Right ventricle myocardium inferior (tissue), 1 donor: ENCODE measurements at places on chromosomes 13 and 19.
A peak's percentile ranks its signal among the peaks of the same experiment; 100 is the strongest.

- no peak for DNase-seq
Measured at GRCh38 chr13:112902101-112902651, 66.8 kb upstream of the MCF2L start.

DNA sequence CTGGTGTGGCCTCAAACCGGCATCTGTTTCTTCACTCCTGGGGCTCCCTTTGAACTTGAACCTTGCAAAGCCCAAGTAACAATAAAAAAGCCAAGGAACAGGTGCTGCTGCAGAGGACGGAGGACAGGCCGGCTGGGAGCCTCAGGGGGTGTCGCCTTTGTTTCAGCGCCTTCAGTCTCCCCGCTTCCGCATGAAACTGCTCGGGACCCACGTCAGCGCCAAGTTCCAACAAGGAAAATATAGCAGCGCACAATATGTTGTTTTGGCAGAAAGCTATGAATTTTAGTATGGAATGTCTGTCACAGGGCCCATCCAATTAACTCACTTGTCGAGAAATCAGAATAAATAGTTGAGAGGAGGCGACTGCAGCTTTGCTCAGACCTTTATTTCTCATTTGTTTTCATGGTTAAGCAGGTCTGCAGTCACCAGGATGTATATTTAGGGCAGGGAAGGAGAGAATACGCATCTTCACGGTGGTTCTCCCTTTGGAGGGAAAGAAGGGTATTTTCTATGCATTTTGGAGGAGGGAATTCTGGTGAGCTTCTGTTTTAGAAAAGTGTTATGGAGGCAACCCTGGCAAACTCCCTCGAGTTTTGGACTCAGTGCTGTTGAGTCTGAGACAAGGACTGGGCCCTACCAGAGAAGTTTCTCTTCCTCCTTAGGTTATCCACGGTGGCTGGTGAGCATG lies 34.3 kb upstream of the MEDAG start:
- DNase-seq, result no peak

GRCh38 chr13:88294368-88294767 lies 623.2 kb downstream of the SLITRK5 start:
- no peak for DNase-seq

- DNase-seq, result no peak
Measured at GRCh38 chr19:18086590-18087138, at the start of gene IL12RB1. TSS of gene IL12RB1 (minus strand) at chr19:18086934. CDS start at chr19:18086823, 111 bp downstream.

- no peak for DNase-seq
Measured at GRCh38 chr13:66673401-66673800, 556.7 kb downstream of the PCDH9 start.

GRCh38 chr19:50215820-50216219 lies 12.4 kb downstream of the MYH14 start:
- no peak for DNase-seq

- peak; percentile 66 for DNase-seq
Measured at GRCh38 chr19:1465191-1466016, 13.6 kb downstream of the C19orf25 start.

DNA sequence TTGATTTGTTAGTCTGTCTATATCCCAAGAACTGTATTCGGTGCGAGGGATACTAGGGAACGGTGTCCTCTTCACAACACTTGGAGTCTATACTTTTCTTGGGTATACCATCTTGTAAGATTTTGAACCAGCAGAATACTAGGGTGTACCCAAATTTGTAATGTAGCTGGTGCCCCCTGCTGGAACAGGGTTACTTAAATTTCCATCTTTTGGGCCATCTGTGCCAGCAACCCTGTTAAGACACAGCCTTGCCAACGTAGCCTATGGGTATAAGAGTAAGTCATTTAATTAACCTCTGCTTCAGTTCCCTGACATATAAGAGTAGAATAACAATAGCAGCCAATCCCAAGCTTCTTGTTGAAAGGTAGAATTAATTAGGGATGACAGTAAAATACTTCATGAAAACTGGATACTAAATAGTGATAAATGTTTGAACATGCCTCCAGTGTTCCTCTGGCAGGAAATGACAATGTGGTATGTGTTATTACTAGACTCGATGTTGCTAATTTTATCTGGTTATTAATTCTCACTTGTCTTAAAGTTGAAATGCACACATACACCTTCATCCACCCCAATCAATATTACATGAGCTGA lies 607.6 kb downstream of the FGF9 start:
- no peak for DNase-seq

DNA sequence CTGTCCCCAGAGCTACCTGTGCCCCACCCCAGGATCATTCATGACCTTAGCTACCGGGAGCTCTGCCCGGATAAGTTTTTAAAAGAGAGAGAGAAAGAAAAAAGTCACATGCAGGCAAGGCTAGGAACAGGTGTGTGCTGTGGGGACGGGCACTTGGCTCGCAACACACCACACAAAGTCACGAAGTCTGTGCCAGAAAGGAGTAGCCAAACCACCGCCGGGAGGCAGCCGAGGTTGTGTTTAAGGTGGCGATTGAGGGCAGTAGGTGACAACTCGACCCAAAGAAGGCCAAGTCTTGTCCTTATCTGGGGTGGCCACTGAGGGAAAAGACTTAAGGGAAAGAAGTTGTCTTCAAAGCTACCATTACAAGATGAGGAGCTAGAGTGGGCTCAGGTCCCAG lies 4.6 kb upstream of the TSHZ3 start:
- DNase-seq, result no peak

- no peak for DNase-seq
Measured at GRCh38 chr13:39451301-39451700, 151.7 kb downstream of the LHFPL6 start.

DNA sequence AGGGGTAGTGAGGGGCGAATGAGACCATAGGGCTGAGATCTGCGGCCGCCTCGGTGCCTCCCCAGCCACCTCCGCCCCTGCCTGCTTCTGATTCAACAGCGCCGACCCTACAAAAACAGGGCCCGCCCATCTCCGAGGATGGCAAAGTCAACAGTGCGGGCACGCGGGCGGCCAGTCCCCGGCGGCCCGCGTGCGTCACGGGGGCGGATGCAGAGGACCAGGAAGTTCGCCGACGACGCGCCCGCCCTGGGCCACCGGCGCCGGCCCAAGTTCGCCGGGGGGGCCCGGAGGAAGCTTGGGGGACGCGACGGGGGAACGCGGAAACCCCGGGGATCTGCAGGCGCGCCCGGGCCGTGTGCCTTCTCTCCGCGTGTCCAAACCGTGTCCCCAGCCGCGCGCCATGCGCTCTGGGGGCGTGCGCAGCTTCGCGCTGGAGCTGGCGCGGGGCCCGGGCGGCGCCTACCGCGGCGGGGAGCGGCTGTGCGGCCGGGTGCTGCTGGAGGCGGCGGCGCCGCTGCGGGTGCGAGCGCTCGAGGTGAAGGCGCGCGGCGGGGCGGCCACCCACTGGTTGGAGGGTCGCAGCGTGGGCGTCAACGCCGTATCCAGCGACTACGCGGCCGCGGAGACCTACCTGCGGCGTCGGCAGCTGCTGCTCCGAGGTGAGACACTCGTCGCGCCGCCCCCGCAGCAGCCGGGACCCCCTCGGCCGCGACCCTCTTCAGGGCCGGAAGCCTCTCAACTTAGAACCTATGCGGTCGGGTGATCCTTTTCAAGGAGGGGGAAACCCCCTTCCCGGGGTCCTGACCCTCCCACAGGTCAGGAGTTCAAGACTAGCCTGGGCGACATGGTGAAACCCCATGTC lies 6.8 kb upstream of the ARRDC2 start:
- DNase-seq, result peak; percentile 97

GRCh38 chr19:54188215-54188871 lies 1.0 kb downstream of the MBOAT7 start:
- DNase-seq, result no peak

DNA sequence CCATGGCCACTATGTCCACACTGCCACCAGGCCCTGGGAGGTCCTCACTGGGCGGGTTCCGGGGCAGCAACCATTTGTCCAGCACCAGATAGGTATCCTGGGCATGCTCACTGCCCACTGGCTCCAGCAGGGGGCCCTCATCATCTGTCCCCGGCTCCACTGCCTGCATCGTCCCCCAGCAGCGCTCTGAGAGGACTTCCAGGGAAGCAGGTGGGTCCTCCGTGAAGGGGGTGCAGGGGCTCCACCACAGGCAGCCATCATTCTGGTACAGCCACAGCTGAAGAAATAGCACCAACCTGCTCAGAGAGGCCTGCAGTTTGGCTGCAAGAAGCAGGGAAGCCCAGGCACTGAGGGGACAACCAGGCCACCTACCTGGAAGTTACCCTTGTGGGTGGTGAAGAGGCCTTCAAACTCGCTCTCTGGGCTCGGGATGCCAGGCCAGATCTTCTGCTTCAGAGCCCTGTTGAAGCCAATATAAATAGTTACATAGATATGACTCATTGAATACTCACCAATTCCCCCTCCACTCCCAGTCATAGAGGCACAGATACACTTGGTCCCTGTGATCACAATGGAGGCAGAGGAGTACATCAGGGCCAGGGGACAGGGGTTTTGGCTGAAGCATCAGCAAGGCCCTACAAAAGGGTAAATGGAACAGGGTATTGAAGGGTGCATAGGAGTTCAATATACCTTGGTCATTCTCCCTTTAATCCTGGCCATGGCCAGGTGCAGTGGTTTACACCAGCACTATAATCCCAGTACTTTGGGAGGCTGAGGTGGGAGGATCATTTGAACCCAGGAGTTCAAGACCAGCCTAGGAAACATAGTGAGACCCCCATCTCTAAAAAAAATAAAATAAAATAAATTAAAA lies 4.1 kb downstream of the SWSAP1 start:
- DNase-seq, result no peak

DNA sequence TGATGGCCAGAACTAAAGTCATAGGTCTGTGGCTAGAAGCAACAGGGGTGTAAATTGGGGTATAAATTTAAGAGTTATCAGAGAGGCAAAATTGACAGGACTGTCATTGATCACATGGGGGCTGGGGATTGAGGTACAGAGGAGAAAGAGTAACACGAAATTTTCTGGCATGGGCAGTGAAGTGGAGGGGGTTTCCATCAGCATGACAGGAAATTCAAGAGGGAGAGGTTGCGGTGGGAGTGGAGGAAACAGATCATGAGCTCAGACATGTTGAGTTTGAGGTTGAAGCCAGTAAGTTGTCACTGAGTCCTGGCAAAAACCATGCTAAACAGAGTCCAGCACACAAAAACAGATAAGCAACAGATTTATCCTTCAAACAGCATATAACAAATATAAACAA lies 192.1 kb upstream of the TSC22D1 start:
- no peak for DNase-seq

GRCh38 chr13:28474491-28475134 lies 20.3 kb downstream of the FLT1 start:
- DNase-seq, result no peak

- no peak for DNase-seq
Measured at GRCh38 chr13:110702591-110703526, 3.1 kb downstream of the CARS2 start.

DNA sequence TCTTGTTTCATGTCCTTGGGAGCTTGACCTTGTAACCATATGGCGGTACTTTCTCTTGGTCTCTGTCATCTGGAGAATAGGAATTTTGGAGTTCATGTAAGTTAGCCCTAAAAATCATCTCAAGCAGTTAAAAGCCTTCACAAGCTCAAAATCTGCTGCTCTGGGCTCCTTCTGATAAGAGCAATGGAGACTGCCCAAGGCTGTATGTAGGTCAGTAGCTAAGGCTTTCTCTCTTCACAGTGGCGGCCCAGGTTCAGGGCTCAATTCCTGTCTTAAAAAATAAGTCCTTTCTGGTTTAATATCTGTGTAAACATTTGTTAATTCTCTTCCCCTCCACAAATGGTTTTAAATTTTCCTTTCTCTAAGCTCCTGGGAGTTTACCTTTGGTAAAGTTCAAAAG lies 45.3 kb upstream of the ANKRD10 start:
- no peak for DNase-seq

DNA sequence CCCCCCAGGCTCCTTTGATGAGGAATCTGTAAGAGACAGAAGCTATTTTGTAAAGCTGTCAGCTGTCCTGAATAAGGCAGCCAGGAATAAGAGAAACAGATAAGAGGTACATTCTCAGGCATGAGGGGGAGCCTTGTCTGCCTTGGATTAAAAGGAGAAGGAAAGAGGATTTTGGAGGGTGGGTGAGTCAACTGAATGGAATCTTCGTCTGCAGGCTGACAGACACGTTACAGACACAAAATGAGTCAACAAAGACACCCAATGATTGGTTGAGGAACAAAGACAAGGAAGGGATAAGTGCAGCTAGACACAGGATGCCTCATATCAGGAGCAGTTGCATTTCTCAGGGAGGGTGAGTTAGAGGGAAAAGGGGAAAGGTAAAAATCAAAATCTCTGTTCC lies 162.5 kb downstream of the OLFM4 start:
- no peak for DNase-seq

GRCh38 chr13:76223999-76224398 lies 587.9 kb downstream of the LMO7 start:
- DNase-seq, result no peak

GRCh38 chr13:113730831-113731191 lies 28.2 kb upstream of the TMEM255B start:
- no peak for DNase-seq

DNA sequence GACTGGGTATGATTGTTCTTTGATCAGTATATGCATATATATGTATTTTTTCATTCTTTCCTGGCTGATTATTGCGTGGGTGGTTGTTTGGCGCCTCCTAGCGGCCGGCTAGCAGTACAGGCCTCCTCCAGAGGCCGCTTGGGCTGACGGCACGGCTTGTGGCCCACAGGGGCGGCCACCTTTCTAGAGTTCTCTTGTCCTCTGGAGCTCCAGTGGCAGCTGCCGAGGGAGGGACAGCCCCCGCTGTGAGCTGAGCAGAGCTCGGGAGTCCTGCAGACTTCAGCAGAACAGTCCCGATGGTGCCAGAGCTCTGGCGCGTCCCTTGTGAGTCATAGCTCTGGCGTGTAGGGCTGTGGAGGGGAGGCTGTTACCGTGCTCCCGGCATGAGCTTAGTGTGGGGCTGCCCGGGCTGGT lies 22.5 kb upstream of the ZNF429 start:
- DNase-seq, result peak; percentile 73

GRCh38 chr13:30338331-30338851 lies 31.0 kb upstream of the KATNAL1 start:
- no peak for DNase-seq

DNA sequence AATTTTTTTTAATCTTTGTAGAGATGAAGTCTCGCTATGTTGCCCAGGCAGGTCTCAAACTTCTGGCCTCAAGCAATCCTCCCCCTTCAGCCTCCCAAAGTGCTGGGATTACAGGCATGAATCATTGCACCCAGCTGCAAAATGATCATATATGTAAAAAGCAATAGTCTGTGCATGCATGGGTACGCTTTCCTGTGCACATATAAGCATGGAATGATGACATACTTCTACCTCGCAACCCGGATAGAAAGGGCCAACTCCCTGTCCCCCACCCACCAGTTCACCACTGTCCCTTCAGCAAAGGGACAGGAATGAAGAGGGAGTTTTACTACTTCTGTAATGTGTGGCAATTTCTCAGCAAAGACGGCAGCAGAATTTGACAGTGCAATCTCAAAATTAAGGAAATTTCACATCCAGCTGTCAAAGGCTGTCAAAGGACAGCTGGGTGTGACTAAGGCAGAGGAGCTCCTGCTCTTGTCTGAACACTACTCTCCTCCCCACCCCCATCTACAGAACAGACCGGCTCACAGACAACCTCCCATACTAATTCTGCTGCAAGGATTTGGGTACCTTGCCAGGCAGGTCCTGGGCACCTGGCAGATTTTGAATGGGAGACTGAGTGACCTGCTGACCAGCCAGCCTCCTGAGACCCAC lies 95.6 kb downstream of the TSHZ3 start:
- DNase-seq, result no peak

- peak; percentile 82 for DNase-seq
Measured at GRCh38 chr13:114130837-114131582, 1.4 kb downstream of the RASA3 start.
